Stimulated activated CD4-positive, alpha-beta T cell treated with anti-CD3 and anti-CD28 coated beads, Interleukin-1b, Interleukin-23, amount 100 ng/mL, for 24 hours (primary cell): ENCODE measurements at places on chromosomes 1 and 21.

- no peak for DNase-seq
Measured at GRCh38 chr1:198780376-198780775, 141.5 kb downstream of the PTPRC start.

- DNase-seq: no peak
Measured at GRCh38 chr1:3393987-3394920, 60.2 kb upstream of the ARHGEF16 start.

GRCh38 chr1:248007778-248008177 lies 5.7 kb upstream of the OR2L5 start:
- no peak for DNase-seq

GRCh38 chr1:112702067-112702395 lies 4.9 kb downstream of the RHOC start:
- no peak for DNase-seq

- no peak for DNase-seq
Measured at GRCh38 chr1:56426587-56427381, 152.6 kb downstream of the PLPP3 start.

- DNase-seq: no peak
Measured at GRCh38 chr1:24555591-24556413, at the start of gene NCMAP. TSS of gene NCMAP (plus strand) at chr1:24556087. CDS start at chr1:24595431, 39,344 bp downstream.

DNA sequence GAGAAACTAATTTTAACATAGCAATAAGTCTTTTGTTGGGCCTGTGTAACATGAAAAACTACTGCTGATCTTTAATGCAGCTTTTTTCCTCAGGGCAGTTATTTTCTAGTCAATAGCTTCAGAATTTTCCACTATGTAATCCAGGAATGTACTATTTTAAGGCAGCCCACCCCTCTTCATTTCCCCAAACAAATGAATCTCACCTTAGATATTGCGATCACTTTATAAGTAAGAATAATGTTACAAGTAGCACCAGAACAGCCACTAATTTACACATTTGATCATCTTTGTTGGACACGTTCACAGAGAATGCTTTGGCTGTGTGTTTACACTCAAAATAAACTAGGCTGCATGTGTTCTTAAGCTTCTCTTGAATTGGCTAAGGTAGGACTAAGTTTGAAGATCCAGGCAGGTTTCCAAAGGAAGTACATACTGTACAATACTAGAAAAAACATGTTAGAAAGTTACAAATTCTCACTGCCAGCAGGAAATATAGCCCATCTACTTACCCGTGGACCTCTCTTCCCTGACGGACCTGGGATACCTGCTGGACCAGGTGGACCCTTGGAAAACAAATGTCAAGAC lies 41.7 kb downstream of the COL24A1 start:
- DNase-seq: no peak

GRCh38 chr1:234608911-234609690 lies 877 bp downstream of the IRF2BP2 start:
- DNase-seq: peak; percentile 62

DNA sequence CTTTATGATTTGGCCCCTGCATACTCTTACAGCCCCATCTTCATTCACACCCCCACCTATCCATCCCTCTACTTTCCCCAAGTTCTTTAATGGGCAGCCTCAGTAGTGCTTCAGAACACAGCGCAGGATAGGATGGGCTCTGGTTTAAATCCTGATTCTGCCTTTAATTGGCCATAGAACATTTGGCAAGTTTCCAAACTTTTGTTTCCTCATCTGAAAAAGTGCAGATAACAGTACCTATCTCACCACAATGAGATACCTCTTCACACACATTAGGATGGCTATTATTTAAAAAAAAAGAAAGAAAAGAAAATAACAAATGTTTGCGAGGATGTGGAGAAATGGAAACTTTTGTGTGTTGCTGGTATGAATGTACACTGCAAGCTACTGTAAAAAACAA lies 142.5 kb upstream of the VANGL1 start:
- DNase-seq: no peak

GRCh38 chr1:156421062-156421938 lies 52.3 kb downstream of the RHBG start:
- DNase-seq: peak; percentile 38

DNA sequence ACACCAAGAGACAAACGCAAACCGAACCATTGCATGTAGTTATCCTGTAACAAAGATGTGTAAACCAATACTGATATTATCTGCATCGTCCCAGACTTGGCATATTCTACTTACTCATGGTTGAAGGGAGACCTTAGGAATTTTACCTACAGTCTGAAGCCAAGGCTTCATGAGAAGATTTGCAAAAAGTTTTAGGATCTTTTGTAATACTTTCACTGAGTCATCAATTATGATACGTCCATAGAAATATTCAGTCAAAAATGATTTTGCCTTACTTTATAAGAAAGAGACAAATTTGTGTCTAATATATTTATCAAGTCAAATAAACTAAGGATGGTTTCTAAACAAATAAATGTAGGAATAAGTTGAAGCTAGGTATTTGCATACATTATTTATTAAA lies 1176.1 kb upstream of the ADGRL2 start:
- no peak for DNase-seq

DNA sequence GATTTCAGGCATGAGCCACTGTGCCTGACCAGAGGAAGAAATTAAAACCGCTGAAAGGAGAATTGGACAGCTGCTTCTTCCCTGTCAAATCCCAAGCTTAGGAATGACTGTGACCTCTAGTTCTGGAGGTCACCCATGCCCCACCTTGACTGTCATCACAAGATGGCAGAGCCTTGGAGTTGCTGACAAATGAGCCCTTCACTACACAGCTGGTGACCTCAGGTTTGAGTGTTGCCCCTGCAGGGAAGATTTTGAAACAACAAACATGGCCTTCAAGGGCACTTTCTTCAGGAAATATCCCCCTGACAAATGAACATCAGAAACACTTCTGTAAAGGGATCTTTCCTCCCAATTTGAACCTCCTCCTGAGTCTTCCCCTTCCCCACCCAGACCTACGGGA lies 6.9 kb upstream of the SLC45A3 start:
- DNase-seq: no peak

- DNase-seq: no peak
Measured at GRCh38 chr1:31786366-31787060, 22.4 kb upstream of the ADGRB2 start.

DNA sequence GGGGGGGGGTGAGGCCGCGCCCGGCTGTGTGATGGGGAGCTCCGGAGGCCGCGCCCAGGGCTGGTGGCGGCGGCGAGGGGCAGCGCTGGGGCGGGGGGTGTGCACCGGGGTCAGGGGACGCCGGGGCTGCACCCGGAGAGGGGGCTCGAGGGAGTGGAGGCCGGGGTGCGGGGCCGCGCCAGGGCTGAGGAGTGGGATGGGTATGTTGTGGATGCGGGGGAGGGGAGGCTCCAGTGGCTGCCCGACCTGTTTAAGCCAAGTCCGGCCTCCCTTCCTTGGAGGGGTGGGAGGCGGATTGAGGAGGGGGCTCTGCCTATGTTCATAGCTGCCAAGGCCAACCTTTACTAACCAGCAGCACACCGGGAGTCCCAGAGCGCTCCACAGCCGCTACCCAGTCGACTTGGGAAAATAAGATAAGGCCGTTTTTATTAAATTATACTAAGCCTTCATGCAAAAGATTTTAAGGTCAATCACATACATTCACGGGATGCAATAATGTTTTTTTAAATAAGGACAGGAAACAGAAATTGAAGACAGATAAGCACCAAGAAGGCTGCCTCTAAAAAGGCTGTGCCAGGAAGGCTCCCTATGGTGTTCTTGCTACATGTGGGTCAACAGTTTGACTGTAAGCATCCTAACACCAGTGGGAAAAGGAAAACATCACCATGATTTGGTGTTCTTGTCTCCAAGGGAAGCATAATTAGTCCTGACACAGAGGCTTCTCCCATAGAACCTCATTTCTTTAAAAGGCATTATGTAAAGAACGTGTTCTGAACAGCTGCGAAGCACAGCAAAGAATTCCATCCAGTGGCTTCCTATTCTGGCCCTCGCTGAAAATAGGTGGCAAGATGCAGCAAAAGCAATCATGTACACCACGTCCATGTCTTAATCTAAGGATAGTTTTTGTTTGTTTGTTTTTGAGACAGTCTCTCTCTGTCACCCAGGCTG lies 626 bp upstream of the HLCS start:
- DNase-seq: no peak

GRCh38 chr1:180196436-180197003 lies 33.5 kb upstream of the LHX4 start:
- DNase-seq: no peak

DNA sequence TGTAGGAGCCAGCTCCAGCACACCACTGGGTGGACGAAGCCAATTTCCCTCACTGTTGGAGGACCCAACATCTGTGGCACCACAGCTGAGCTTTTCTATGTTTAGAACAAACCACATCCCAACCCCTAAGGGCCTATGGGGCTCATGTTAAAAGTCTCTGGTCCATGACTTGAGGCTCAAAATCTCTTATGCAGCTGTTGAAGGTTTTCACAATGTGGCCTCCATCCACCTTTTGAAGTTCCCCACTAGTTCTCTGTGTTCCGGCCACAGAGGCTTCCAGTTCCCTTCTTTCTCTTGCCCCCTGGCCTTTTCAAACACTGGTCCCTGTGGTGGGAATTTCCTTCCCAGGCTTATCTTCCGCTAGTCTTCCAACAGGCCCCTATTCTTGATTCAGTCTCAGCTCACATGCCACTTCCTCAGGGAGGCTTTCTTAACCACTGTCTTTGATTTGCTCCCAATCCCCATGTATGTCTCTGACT lies 3.9 kb upstream of the IFNLR1 start:
- no peak for DNase-seq

DNA sequence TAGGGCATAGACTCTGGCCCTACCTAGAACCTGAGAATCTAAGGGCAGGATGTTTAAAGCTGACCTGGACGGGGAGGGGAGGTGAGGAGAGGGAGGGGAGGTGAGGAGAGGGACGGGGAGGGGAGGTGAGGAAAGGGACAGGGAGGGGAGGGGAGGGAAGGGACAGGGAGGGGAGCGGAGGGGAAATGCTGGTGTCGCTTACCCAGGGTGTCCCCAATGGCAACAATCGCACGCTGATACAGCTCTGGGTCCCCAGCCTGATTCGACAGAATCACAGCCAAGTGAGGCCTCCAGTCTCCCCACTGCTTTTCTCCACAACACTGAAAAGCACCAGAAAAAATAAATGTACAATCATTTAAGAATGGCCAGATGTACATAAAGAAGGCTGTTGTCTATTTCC lies 22.2 kb downstream of the SEC16B start:
- no peak for DNase-seq

DNA sequence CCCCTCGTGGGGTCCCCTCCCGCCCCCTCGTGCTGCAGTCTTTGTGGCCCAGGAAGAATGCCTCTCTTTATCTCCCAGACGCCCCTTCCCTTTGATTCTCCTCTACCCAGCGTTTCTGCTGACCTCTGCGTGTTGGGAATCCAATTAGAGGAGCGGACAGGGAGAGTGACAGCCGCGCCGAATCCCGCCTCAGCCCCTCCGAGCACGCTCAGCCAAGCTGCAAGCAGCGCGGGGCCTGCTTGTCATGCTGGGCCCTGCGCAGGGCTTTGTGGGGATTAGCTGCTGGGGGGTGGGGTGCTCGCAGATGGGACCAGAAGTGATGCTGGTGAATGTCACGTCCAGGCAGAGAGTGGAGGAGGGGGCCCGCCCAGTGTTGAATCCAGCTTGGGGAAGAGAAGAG lies 91.1 kb downstream of the EPHB2 start:
- no peak for DNase-seq

DNA sequence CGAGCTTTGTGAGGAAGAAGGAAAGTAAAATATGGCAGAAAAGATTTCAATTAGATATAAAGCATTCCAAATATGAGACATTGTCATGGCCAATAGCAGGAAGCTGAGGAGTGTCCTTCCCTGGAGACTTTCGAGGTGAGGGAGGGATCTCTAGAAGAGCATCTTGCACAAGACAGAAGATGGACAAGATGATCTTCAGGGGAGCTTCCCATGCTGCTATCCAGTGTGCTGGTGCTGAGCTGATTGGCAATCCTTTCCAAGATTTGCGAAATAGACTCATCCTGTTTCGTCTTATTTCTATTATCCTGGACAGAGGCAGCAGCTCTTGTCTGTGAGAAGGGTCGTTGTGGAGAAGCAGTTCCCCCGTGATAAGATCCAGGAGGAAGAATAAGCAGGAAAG lies 342.0 kb upstream of the CAMK1G start:
- no peak for DNase-seq

DNA sequence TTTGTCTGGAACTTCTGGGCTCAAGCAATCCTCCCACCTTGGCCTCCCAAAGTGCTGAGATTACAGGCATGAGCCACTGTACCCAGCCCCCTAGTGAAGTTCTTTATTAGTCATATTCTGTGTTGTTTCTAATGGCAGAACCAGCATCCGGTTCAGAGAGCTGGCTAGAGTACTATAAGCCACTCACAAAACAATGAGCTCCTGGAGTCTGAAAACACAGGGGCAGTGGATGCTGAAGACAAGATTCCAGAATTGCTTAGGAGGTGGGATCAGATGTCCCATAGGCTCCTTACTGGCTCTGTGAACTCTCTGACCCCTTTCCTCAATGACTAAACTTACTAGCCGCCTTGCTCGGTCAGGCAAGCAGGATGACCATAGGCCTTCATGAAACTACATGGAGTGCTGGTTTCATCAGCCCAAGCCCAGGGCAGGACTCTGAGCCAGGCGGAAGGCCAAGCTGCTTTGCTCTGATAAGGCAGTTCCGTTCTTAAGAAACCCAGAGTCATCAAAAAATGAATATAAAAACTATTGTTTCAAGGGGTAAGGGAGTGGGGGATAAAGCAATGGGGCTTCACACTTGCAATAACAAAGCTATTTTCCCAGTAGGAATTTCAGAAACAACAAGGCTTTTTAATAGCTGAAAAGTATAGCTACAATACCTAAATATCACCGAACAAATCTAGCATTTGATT lies 8.1 kb downstream of the MTHFR start:
- no peak for DNase-seq

- no peak for DNase-seq
Measured at GRCh38 chr1:180143359-180143758, 11.3 kb upstream of the QSOX1 start.

- peak; percentile 26 for DNase-seq
Measured at GRCh38 chr1:113929750-113930498, 800 bp downstream of the HIPK1 start.

GRCh38 chr1:30638811-30639210 lies 84.6 kb downstream of the MATN1 start:
- DNase-seq: no peak

DNA sequence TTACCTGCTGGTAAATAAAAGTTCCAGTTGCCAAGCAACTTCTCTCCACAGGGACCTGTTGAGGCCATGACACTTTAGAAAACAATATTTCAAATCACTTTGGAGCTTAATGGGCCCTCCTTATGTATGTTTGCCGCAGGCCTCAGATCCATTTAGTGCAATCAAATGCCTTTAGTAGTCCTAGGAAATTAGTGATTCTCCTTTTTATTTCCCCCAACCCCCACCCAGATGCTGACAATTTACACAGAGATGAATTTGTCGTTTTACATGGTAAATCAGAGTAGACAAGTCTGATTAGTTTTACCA lies 83.6 kb downstream of the CLIC4 start:
- DNase-seq: no peak
